ENCODE measurements at places on chromosomes 12 and 14.

DNA sequence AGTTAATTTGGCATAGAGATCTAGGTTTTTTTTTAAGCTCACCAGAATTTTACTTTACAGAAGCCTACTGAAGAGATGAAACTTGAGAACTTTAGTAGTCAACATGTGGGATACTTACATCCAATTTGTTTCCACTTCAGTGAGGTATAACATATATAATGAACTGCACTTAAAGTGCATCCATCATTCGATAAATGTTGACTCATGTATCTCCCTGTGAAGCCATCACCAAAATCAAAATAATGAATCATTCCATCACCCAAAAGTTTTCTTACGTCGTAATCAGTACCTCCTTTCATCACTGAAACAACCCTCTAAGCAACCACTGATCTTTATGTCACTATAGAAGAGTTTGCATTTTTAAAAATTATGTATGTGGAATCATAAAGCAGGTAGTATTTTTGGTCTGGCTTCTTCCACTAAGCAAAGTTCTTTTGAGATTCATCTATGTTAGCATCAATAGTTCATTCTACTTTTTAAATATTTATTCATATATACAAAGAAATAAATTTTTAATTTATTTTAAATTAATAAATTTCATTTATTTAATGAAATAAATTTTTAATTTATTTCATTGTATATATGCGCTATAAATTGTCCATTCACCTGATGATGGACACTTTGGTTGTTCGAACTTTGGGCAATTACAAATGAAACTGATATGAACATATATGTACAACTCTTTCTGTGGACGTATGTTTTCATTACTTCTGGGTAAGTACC is 2.0 kb upstream of the CPNE8 start:
- no peak for DNase-seq

DNA sequence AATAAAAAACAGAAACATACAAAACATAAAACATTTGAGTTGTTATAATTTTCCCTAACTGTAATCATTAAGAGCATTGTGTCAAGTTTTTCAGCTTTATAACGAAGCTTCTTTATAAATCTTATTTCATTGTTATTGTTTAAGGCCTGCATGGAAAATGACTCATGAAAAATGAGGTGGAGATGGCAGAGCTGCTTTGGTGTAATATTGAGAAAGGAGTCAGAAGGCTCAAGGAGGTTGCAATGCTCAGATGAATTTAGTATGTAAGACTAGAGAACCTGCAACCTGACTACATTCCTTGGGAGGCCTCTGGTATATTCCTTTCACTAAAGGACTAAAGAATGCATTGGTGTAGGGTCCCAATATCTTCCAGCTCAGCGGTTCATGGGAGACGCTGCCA is 61.5 kb downstream of the TMEM30B start:
- DNase-seq, result no peak

DNA sequence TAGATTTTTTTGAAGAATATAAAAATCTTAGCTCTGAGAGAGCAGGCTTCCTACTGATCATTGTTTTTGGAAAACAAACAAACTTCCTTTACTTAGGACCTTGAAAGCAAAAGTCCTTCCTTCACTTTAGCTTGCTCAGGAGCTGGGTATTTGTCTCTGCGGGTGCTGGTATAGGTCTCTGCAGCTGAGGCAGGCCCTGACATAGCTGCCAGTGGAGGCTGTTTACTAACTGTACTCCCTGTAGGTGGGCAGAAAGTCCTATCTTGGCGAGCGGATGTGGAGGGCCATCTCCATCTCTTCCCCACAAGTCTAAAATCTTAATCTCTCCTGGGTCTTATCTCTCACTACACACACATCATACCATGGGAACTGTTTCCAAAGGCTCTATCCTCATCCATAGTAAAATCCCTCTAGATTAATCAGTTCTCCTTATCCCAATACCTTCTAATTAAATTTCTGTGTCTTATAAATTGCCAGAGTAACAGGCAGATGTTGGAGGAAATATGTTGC is 4.1 kb upstream of the MIA2 start:
- DNase-seq, result no peak

GRCh38 chr12:111405149-111405858 is 419 bp upstream of the SH2B3 start:
- DNase-seq, result peak; percentile 97

DNA sequence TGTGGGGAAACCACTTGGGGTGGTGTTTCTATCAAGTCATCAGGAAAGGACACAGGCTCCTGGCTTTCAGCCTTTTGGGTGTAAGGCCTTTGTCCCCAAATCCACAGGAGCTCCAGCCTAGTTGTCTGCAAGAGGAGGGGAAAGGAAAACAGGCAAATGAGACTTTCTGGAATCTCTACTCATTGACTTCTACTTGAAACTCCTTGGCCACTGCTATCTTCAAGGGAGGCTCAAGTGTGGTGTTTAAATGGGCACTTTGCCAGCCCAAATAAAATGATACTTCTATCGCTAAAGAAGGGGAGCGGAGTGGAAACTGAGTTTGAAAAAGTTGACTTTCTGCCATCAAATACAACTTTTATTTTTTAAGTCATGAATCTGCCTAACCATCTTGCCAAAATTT is 445.9 kb upstream of the RGS6 start:
- DNase-seq, result no peak

GRCh38 chr14:45258073-45258472 is 5.1 kb upstream of the MIS18BP1 start:
- no peak for DNase-seq

- no peak for DNase-seq
Measured at GRCh38 chr12:128483526-128484255, 216.7 kb downstream of the TMEM132C start.

GRCh38 chr14:75531256-75531655 is 9.0 kb downstream of the BATF start:
- DNase-seq, result no peak

DNA sequence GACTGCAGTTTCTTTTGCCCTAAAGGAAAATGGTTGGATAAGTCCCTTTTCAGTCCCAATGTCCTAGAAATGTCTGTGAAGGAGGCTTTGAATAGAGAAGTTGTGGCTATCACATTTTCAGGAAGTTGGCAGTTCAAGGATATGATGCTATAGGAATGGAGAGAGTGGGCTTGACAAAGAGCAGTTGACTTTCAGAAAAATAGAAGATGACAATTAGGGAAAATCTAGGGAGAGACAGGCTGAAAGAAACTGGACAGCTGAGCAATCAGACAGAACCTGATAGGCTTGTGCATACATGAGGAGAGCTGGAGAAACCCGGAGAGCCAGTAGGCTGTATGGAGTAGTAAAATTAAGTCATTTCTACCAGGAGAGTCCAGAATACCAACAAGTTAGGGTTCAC is 50.5 kb downstream of the LMNTD1 start:
- DNase-seq, result no peak

DNA sequence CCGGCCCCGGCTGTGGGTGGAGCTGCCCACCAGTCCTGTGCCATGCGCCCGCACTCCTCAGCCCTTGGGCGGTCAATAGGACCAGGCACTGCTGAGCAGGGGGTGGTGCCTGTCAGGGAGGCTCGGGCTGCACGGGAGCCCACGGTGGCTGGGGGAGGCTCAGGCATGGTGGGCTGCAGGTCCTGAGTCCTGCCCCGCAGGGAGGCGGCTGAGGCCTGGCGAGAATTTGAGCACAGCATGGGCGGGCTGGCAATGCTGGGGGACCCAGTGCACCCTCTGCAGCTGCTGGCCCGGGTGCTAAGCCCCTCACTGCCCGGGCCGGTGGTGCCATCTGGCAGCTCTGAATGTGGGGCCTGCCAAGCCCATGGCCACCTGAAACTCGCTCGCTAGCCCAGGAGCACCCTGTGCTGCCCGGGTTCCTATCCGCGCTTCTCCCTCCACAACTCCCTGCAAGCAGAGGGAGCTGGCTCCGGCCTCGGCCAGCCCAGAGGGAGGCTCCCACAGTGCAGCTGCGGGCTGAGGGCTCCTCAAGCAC is 1371.1 kb downstream of the FSCB start:
- no peak for DNase-seq

DNA sequence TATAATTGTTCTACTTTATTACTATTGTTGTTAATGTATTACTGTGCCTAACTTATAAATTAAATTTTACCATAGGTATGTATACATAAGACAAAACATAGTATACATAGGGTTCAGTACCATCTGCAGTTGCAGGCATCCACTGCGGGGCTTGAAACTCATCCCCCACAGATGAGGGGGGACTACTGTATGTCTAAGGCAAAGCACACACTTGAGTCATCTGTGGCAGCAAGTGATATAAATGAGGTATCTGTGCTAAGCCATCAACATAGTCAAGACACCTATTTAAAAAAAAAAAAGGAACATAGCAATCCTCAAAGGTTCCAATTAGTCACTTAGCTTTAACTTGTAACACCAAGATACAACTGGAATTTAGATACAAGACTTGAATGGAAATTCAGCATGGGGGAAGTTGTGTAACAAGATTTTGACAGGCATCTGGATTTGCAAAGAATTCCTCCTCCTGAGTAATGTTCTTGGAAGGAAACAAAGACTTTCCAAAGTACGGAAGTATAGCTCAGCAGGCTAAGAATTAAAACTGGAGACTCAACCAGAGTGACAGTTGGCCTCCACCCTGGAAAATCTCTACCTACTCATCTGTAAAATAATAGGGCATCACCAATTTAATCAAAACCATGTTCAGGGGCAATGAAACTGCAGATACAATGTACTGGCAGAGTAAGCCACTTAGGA is 14.9 kb downstream of the DCAF5 start:
- no peak for DNase-seq

GRCh38 chr12:857611-858010 is 91.9 kb downstream of the RAD52 start:
- no peak for DNase-seq

- DNase-seq, result no peak
Measured at GRCh38 chr12:122947352-122947792, 18.9 kb downstream of the ABCB9 start.

DNA sequence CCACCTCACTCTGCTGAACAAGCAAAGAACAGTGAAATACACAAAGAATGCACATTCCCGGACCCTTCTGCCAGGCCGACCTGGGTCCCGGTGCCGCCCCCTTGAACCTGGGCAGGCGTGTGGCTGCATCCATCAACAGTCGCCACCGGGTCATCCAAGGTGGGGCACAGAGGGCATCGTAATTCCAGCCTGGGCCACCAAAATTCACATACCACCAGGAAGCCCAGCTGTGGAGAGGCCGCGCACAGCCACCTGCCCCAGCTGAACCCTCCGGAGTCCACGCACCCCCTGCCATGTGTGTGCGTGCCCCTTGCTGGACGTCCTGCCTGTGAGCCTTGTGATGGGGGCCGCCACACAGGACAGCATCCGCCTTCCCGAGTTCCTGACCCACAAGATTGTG is 85.7 kb downstream of the NOC4L start:
- no peak for DNase-seq

DNA sequence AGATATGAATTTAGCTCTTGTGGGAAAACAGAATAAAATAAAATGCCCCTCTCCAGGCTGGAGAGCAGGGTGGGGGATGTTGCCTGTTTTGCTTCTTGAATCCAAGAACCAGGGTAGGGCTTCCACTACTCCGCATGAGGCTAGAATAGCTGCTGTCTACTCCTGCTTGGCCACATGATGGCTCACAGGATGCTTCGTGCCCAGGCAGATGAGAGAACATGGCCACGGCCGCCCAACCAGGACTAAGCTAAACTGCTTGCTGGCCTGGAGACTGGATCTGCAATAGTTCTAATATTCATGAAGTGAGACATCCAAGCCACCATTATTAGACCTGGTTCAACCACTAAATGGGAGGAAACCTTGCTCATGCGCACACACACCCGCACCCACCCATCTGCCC is 122.2 kb upstream of the METAP2 start:
- no peak for DNase-seq

GRCh38 chr14:77947372-77947771 is 147.5 kb downstream of the ADCK1 start:
- DNase-seq, result no peak

DNA sequence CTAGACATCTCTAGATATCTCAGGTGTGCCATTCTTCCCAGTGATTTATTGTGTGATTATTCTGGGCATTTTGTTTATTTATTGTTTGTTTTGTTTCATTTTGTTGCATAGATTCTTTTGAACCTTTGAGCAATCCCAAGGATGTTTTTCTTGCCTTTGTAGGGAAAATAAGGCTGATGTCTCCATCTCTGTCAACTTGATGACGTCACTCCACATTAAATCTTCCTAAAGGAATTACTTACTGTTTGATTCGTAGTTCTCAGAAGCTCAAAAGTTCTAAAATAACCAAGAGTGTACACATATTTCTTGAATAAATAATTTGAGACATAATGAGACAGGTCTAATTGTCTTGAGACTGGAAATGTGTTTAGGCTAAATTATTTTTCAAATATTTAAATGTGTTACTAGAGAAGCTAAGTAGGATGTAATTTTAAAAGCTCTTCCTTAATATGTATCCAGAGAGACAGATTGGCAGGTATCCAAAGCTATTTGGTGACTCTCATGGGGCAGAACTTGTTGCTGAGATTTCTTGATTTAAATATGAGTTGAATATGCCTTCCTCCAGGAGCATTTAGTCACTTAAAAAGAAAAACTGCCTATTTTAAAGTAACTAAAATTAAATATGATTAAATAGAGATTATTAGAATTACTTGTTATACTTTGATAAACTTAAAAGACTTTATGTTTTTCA is 128.7 kb downstream of the CNTN1 start:
- no peak for DNase-seq

GRCh38 chr12:68962877-68963855 is 30.2 kb upstream of the CPM start:
- DNase-seq, result no peak

DNA sequence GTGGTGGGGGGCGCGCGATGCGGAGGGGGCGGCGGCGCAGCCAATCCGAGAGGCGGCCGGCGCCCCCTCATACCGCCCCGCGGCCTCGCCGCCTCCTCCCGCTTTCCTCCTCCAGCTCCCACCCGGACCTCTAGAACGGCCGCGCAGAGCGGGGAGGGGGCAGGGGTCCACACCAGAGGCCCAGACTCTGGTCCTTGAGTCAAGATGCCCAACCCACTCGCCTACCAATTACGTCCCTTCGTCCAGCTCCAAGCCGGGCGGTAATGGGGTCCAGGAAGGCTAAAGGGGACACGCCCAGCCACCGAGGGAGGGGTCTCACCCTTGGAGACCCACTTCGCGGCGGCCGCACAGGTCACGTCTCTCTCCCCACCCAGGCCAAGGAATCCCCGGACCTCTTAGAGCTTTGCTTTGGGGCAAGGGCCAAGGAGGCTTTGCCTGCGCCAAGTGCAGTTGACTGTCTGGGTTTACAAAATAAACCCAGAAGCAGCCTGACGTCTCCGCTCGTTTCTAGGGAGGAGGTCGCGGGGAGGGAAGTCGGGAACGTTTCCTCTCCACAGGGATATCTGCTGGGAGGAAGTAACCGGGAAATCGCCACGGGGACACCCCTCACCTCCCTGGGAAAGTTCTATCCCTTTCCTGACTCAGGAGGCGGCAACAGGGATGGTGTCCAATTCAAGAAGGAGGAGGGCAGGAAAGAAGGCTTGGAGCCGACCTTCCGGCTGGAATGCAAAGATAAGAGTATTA is 394 bp upstream of the AMIGO2 start:
- peak; percentile 16 for DNase-seq

- no peak for DNase-seq
Measured at GRCh38 chr12:46442738-46443137, 70.2 kb upstream of the SLC38A2 start.

Data from stimulated activated CD8-positive, alpha-beta memory T cell treated with anti-CD3 and anti-CD28 coated beads, Interleukin-7, amount 100 ng/mL, for 24 hours (primary cell).